ENCODE measurements at places on chromosomes 12 and 14. TPM values are rescaled to one million over a fixed set of nuclear protein-coding genes. Genes with fewer than 3 reads are reported as not detected.

The RASSF9 gene
- 1.0 TPM for total RNA-seq

The SERPINA1 gene
- 1.1 TPM for total RNA-seq

The CLECL1 gene
- not detected for total RNA-seq

The CDKN3 gene
- total RNA-seq, result 77.2 TPM

The LMO3 gene
- not detected for total RNA-seq

Measured in A549 treated with AZD2906 at 1 μM for 4 hours (cell line).